ENCODE measurements at places on chromosomes 3 and 15. TPM values are rescaled to one million over a fixed set of nuclear protein-coding genes. Genes with fewer than 3 reads are reported as not detected.

GRCh38 chr3:139234491-139234890, 109.3 kb upstream of the MRPS22 start:
- H3K27me3 ChIP-seq = no peaks in the 10 kb centered on the region
- no peaks in the 10 kb centered on the region for H3K36me3 ChIP-seq
- no peaks in the 10 kb centered on the region for H3K4me1 ChIP-seq
- no peak for DNase-seq
- H3K4me3 ChIP-seq = no peak overlapping the region

DNA sequence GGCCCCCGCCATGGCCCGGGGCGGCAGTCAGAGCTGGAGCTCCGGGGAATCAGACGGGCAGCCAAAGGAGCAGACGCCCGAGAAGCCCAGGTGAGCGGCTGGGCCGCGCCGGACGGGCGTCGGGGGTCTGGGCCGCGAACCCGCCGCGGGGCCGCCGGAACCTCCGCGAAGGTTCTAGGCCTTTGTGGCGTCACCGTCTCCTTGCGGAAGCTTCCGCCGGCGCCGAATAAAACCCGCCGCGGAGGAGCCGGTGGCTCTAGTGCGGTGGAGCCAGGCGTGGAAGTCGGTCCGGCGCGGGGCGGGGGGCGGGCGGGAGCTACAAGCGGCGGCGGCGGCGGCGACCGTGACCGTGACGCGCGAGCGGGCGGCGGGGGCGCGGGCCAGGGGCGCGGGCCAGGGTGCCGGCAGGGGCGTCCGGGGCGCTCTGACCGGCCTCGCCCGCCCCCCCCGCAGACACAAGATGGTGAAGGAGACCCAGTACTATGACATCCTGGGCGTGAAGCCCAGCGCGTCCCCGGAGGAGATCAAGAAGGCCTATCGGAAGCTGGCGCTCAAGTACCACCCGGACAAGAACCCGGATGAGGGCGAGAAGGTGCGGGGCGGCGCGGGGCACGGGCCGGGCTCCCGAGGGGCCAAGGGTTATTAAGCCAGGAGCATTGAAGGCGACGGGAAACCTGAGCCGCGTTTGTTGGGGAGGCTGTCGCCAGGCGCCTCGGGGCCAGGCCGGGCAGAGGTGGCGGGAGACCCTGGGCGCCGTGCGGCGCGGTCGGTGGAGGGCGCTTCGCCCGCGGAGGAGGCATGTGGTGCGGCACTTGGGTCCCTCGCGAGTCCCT, at the start of gene DNAJA4:
Gene DNAJA4 (plus strand): TSS at position 259 of the 833 bp plus-strand sequence. CDS start 202 bp downstream, at position 461.
- H3K4me3 ChIP-seq = peak within 1 kb of the TSS; percentile 78
- no peaks in the 10 kb centered on the region for H3K36me3 ChIP-seq
- H3K27ac ChIP-seq = peak within 1 kb of the TSS; percentile 75
- DNase-seq = peak; percentile 66
- H3K27me3 ChIP-seq = no peaks in the 10 kb centered on the region

GRCh38 chr3:1318296-1319005, 225.6 kb downstream of the CNTN6 start:
- no peaks in the 10 kb centered on the region for H3K36me3 ChIP-seq
- H3K27ac ChIP-seq = no peak overlapping the region
- no peak overlapping the region for H3K4me3 ChIP-seq
- no peaks in the 10 kb centered on the region for H3K27me3 ChIP-seq

- no peak overlapping the region for H3K4me3 ChIP-seq
Measured at GRCh38 chr3:33722626-33723370, 4.7 kb upstream of the CLASP2 start.

DNA sequence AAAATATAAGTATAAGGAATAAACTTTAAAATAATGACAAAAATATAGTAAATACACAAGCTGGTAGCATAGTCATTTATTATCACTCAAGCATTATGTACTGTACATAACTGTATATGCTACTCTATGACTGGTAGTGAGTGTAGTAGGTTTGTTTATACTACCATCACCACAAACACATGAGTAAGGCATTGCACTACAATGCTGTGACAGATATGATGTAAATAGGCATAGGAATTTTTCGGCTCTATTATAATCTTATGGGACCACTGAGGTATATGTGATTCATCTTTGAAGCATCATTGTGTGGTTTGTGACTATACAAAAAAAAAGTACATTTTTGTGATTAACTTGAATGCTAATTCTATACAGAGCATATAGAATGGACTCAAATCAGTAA, 35.3 kb upstream of the FBN1 start:
- DNase-seq = no peak
- no peaks in the 10 kb centered on the region for H3K36me3 ChIP-seq
- H3K27ac ChIP-seq = no peak overlapping the region
- H3K4me1 ChIP-seq = no peaks in the 10 kb centered on the region

- no peak overlapping the region for H3K27ac ChIP-seq
- H3K4me1 ChIP-seq = peaks cover 10% of the 10 kb centered on the region
- H3K27me3 ChIP-seq = peaks cover 47% of the 10 kb centered on the region
- H3K36me3 ChIP-seq = no peaks in the 10 kb centered on the region
- no peak overlapping the region for H3K4me3 ChIP-seq
Measured at GRCh38 chr3:159766563-159767185, 222.0 kb upstream of the IL12A start.

DNA sequence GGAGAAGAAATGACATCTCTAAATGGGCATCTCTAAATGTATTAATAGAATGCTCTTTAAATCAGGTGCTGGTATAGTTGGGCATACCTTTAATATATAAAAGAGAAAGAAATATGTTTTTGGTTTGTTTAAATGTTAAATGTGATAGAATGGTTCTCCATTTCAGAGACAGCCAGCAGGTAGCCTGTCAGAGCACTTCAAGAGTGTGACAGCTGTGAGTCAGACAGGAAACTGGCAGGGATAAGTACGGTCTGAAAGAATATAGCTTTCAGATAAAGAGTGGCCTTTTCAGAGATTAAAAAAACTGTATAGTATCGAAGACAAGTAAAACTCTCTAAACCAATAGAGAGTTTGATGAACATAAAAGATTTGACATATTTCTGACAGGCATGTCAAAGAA, 654.1 kb downstream of the IGSF11 start:
- H3K4me1 ChIP-seq = no peaks in the 10 kb centered on the region
- H3K4me3 ChIP-seq = no peak overlapping the region
- H3K27ac ChIP-seq = no peak overlapping the region
- H3K36me3 ChIP-seq = no peaks in the 10 kb centered on the region
- no peaks in the 10 kb centered on the region for H3K27me3 ChIP-seq

DNA sequence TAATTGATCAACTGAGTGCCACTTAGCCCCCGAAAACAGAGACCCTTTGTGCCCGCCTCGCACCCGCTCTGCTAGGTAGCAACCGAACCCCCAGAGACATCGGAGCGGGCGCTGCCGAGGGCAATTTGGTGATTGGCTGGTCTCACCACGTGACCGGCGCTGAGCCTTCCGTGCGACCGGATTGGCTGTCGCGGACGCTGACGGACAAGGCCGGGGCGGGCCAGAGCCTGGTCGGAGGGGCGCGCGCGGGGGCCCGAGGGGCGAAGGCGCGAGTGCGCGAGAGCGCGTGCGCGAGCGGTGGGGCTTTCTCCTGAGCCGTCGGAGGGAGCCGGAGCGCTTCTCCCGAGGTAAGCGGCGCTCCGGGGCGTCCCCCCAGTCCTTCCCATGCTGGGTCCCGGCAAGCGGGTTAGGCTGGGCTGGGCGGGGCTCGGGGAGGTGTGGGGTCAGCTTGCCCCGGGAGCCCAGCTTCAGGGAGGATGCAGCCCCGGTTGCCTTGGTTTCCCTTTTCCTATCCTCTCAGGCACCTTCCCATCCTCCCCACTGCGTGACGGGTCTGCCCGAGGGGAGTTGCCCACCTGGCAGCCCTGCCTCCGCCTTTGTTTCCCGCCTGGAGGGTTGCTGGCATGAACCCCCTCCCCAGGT, at the start of gene TMEM108:
Gene TMEM108 (plus strand): TSS at position 303 of the 642 bp plus-strand sequence.
- H3K27ac ChIP-seq = no peak within 1 kb of the TSS
- H3K27me3 ChIP-seq = peaks cover 39% of the 10 kb centered on the region
- no peak within 1 kb of the TSS for H3K4me3 ChIP-seq
- peak; percentile 40 for DNase-seq
- H3K4me1 ChIP-seq = peaks cover 5% of the 10 kb centered on the region
- no peaks in the 10 kb centered on the region for H3K36me3 ChIP-seq

DNA sequence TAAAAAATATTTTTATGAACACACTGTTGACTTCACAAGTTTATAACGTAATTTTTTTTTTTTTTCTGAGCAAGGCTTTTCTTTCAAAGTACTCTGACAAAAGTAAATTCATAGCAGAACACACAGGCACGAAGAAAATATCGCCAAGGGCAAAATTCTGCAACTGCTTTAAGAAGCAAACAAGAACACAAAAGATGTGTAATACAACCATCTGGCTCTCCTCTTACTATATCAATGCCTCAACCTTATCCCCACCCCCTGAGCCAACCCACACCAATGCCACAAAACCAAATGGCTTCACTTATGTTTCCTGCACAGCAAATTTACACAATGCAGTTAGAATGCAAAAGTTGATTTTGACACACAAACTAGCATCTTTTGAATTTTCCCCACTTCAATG, 274.2 kb downstream of the FOXP1 start:
- H3K4me3 ChIP-seq = no peak overlapping the region
- H3K27ac ChIP-seq = peak overlapping the region; percentile 57
- no peaks in the 10 kb centered on the region for H3K27me3 ChIP-seq
- peaks cover 58% of the 10 kb centered on the region for H3K4me1 ChIP-seq
- peak; percentile 76 for DNase-seq

DNA sequence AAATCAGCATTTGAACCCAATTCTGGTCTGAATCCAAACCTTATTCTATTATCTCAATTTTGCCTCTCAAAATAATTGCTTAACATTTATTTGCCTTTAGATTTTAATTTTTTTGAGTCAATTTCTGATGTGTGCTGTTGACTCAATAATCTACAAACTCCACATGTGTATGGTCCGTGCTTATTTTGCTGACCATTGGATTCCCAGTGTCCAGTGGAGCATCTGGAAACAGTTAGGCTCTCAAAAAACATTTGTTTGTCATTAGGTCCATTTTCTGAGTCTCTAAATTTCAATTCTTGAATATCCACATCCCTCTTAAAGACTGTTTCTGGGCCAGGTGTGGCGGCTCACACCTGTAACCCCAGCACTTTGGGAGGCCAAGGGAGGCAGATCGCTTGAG, 19.2 kb upstream of the MYZAP start:
- peaks cover 2% of the 10 kb centered on the region for H3K4me1 ChIP-seq
- H3K36me3 ChIP-seq = no peaks in the 10 kb centered on the region
- no peak overlapping the region for H3K27ac ChIP-seq
- no peak for DNase-seq
- H3K27me3 ChIP-seq = no peaks in the 10 kb centered on the region
- H3K4me3 ChIP-seq = no peak overlapping the region

DNA sequence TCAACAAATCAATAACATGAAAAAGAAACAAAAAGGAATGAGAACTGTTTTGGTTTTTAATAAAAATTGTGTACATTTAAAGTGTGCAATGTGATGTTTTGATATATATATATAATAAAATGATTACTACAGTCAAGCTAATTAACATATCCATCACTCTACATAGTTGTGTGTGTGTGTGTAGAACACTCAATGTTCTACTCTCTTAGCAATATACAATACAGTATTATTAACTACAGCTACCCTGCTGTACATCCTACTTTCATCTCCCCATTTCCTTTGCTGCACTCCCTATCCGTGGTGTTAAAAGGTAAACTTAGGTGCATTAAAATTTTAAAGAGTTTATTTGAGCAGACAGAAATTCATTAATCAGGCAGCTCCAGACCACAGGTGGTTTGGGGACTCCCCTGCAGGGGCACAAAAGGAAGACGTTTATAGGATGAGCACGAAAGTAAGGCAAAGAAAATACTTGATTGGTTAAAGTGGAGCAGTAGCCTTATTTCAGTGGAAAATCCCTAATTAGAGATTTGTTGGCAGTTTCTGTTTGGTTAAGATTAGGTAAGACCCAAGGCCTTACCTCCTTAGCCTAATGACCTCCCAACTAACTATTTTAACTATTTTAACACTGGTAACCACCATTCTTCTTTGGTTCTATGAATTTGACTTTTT, 61.8 kb upstream of the SNRK start:
- H3K36me3 ChIP-seq = peaks cover 14% of the 10 kb centered on the region
- no peak overlapping the region for H3K27ac ChIP-seq
- peaks cover 43% of the 10 kb centered on the region for H3K4me1 ChIP-seq
- no peak overlapping the region for H3K4me3 ChIP-seq
- H3K27me3 ChIP-seq = no peaks in the 10 kb centered on the region

GRCh38 chr3:152241142-152242017, 27.3 kb upstream of the MBNL1 start:
- no peaks in the 10 kb centered on the region for H3K27me3 ChIP-seq
- H3K4me1 ChIP-seq = peaks cover 59% of the 10 kb centered on the region
- H3K27ac ChIP-seq = peak overlapping the region; percentile 88
- H3K36me3 ChIP-seq = peaks cover 7% of the 10 kb centered on the region
- DNase-seq = no peak

DNA sequence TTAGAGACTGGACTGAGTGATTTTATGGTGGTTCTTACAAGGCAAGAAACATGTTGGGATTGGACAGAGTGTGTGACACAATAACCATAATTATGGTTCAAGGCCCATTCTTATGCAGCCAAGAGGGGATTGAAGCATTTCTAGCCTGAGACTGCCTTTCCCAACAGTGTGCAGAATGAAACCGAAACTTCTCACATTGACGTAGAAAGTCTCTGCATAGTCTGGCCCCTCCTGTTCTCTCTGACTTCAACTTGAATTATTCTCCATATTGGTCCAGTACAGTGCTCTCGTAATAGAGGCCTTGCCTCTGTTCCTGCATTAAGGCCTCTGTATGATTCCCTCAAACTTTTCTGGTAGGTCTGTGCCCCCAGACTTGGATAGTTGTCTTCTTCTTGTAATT, 138.3 kb downstream of the DIPK2A start:
- H3K4me3 ChIP-seq = no peak overlapping the region
- peaks cover 5% of the 10 kb centered on the region for H3K4me1 ChIP-seq
- DNase-seq = no peak
- H3K27me3 ChIP-seq = no peaks in the 10 kb centered on the region
- H3K27ac ChIP-seq = no peak overlapping the region

DNA sequence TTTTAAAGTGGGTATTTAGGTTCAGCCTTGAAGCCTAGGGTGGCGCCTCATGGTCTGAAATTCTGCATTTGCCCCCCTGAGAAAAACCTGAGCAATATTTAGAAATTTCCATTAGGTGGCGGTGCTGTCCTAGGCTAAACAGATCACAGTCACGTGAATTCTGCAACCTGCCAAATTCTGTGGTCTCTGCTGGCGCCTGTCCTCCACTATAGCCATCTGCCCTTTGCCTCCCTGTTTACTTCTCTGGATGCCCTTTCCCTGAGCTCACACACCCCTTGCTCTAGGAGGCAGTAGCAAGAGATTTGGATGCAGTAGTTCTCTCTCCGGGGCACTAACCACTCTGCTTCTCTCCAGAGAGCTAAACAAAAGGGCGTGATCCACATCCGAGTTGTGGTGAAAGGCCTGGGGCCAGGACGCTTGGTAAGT, 9.1 kb downstream of the MRPS11 start:
- DNase-seq = peak; percentile 14
- peaks cover 7% of the 10 kb centered on the region for H3K4me1 ChIP-seq
- H3K27ac ChIP-seq = no peak overlapping the region
- peaks cover 37% of the 10 kb centered on the region for H3K36me3 ChIP-seq
- no peaks in the 10 kb centered on the region for H3K27me3 ChIP-seq

RASGRF1 gene
- total RNA-seq = 0.02 TPM

SHF gene
- total RNA-seq = 11.8 TPM

STAC gene
- not detected for total RNA-seq

HGD gene
- 0.12 TPM for total RNA-seq

PCOLCE2 gene
- 0.57 TPM for total RNA-seq

LRRC57 gene
- total RNA-seq = 17.2 TPM

IL12A gene
- not detected for total RNA-seq

KCNH8 gene
- not detected for total RNA-seq

CHL1 gene
- total RNA-seq = not detected

IGDCC3 gene
- not detected for total RNA-seq

MST1 gene
- 8.2 TPM for total RNA-seq

MYO5C gene
- 0.50 TPM for total RNA-seq

FETUB gene
- total RNA-seq = not detected

CIB2 gene
- total RNA-seq = 2.2 TPM

SEMA5B gene
- not detected for total RNA-seq

Data from activated CD4-positive, alpha-beta memory T cell treated with anti-CD3 and anti-CD28 coated beads for 36 hours (primary cell).